ENCODE measurements at places on chromosomes 16 and 17.
A peak's percentile ranks its signal among the peaks of the same experiment; 100 is the strongest.

DNA sequence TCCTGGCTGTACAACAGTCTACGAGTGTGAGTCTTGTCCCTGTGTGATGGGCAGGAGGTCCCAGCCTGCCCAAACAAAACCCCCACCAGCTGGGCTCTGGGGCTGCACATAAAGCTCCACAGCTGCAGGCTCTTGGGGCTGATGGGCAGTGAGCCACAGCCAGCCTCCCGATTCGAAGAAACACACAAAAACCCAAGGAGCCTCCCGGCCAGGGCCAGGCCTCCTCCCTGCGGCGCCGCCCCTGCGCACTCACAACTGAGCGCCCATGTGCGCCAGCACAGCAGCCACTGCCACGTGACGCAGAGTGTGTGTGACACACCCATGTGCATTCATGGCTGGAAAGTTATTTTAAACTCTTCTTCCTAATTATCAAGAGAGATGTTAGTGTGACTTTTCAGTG is 30.6 kb upstream of the FAAP100 start:
- no peak for DNase-seq

DNA sequence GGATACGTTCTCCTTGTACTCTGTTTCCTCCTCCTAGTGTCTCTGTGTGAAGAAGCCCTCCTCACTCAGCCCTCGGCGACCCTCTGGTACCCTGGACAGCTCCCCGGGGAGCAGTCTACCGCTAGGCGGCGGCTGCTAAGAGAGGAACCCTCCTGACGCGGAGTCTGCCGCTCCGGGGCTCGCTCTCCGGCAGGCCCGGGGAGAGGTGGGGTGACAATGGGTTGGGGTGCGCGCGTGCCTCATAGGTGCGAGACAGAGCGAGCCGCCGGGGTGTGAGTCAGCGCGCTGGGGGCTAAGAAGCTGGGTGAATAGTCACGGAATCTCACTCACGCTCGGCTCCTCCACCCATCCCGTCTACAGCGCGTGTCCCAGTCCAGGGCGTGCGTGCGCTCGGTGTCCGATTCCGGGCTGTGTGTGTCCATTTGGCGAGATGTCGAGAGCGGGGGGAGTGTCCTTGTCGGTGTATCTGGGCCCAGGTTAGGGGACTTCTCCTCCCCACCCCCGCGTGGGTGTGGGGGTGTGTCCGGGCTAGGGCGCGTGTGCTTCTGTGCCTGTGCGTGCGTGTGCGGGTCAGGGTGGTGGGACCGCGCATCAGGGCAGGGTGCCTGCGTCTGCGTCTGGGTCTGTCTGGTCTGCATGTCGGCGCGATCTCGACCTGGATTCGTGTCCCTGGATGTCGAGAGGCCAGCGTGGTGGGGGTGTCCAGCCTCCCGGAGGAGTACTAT is 577 bp upstream of the HS3ST2 start:
- no peak for DNase-seq

DNA sequence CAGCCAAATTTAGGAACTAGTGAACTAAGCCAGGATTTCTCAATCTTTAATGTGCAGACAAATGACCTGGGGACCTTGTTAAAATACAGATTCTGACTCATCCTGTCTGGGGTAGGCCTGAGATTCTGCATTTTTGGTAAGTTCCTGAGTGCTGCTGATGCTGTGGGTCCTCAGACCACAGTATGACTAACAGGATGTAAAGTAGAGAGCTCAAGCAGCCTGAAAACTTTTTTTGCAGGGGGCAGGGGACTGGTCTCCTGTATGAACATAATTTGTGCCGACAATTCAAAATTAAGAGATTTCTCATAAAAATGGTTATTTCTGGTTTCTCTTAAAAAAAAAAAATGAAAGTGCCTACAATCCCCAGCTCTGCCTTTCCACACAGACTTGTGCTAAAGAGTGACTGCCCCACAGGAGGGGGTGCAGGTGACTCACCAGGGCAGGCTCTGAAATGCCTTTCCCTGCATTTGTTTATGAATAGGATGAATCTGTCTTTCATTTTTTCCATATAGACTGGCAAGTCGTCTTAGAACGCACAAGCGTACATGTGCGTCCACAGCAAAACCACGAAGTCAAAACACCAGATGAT is 271.5 kb downstream of the PHKB start:
- DNase-seq, result peak; percentile 19

DNA sequence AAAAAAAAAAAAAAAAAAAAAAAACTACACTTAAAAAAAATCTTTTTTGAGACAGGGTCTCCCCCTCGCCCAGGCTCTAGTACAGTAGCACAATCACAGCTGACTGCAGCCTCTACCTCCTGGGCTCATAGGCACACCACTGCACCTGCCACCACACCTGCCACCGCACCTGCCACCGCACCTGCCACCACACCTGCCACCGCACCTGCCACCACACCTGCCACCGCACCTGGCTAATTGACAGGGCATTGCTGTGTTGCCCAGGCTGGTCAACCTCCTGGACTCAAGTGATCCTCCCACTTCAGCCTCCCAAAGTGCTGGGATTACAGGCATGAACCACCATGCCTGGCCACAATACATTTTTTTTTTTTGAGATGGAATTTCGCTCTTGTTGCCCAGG is 17.6 kb upstream of the WDR45B start:
- no peak for DNase-seq

DNA sequence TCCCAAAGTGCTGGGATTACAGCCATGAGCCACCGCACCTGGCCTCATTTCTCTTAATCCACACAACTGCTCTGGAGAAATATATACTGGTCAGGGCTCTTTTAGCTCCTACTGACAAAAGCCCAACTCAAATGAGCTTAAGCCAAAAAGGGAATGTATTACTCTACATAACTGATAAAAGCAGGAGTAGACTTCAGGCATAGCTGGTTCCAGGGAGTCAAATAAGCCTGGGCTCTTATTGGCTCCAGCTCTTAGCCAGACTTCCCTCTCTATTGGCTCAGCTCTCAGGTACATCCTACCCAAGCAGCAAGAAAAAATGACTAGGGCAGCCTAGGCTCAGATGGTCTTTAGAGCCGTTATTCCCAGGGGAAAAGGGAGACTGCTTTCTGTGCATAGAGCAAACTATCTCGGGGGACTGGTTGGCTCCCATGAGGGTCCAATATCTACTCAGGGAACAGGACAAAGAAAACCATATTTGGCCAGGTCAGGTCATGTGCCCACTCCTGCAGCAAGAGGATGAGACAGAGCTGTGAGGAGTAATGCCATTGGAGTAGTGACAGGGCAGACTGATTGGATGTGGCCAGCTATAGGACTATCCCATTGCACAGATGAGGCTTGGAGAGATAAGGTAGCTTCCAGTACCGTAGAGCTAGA is 21.2 kb downstream of the TBX2 start:
- DNase-seq, result no peak

- no peak for DNase-seq
Measured at GRCh38 chr17:76268015-76268749, 3.0 kb downstream of the UBALD2 start.

GRCh38 chr17:29918922-29919856 is 10.8 kb downstream of the SSH2 start:
- DNase-seq, result no peak

GRCh38 chr17:75394332-75394918 is 11.1 kb downstream of the GRB2 start:
- no peak for DNase-seq

- no peak for DNase-seq
Measured at GRCh38 chr17:72152387-72152929, 31.6 kb downstream of the SOX9 start.

- DNase-seq, result no peak
Measured at GRCh38 chr17:28763137-28763799, 19.5 kb downstream of the TRAF4 start.

DNA sequence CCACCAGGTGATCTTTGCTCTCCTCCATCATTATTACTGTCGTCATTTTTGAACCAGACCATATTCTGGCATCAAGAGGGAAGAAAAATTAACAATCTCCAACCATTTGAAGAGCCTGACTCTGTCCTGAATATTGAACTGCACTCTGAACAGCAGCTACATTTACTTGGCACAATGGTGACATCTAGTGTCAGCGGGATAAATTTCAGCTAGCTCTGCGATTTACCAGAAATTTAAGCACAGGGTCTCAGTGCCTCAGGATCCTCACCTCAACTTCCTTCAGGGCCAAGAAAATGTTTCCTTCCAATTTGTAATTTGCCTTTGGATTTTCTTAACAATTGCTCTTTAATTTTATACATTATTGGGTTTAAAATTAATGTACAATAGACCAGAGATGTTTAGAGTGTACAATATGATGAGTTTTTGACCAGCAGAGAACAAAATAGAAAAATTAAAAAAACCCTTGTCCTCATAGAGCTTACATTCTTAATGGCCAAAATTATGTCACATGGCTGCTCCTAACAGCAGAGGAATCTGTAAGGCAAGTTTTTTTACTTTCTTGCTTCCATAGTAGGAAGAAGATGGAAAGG is 10.7 kb upstream of the ZNF19 start:
- no peak for DNase-seq

DNA sequence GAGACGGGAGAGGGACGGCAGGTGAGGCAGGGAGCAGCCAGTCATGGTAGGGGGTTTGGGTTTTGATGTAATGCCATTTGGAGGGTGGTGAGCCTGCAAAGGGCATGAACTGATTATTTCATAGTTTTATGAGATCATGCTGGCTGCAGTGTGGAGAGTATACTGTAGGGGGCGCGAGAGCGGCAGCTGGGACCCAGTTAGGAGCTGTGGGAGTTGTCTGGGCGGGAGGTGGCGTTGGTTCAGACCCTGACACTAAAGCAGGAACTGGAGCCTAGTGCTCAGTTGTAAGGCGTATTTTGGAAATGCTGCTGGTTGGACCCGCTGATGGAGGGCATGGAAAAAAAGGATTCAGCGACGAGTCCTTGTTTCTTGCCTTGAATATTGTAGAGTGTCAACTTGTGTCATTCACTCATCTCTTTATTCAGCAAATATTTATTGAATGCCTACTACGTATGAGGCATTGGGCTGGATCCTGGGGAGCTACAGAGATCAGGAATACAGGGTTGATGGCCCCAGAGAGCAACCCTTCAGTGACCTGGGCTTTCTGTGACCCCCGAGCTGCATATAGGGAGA is 23.7 kb upstream of the KDM8 start:
- DNase-seq, result no peak

- no peak for DNase-seq
Measured at GRCh38 chr16:61957075-61957855, 79.0 kb downstream of the CDH8 start.

GRCh38 chr17:3755335-3756030 is 31.8 kb downstream of the HASPIN start:
- DNase-seq, result no peak

- peak; percentile 61 for DNase-seq
Measured at GRCh38 chr17:7716901-7717755, at the start of gene DNAH2. TSS of gene DNAH2 (plus strand) at chr17:7717744. CDS start at chr17:7719735, 1,991 bp downstream.

- no peak for DNase-seq
Measured at GRCh38 chr17:71453876-71454422, 666.9 kb upstream of the SOX9 start.

DNA sequence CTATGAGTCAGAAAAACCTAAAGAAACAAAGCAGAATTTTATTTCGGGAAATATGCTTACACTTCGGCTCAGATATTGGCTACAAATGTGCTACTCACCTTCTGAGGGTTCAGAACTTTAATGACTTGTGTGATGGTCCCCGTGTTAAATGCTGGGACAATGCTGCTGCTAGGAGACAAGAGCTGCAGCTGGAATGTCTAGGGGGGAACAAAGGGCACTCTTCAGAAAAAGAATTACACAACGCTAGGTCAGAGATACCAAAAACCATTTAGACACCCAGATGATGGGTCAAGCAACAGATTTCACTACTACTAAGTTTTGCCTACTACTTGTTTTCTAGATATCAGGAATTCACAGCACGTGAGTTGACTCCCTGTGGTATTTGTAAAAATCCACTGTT is 10.0 kb upstream of the PHLPP2 start:
- DNase-seq, result no peak

- no peak for DNase-seq
Measured at GRCh38 chr16:65634291-65634690, 512.4 kb upstream of the CDH11 start.

GRCh38 chr17:5557485-5557884 is 26.8 kb downstream of the NLRP1 start:
- no peak for DNase-seq

GRCh38 chr16:2806286-2806685 is 8.0 kb downstream of the PRSS41 start:
- no peak for DNase-seq

- DNase-seq, result no peak
Measured at GRCh38 chr16:2457946-2458345, 2.0 kb upstream of the TEDC2 start.

- DNase-seq, result no peak
Measured at GRCh38 chr17:77782201-77782600, 176.3 kb upstream of the TNRC6C start.

GRCh38 chr17:50151937-50152547 is 1.6 kb upstream of the PPP1R9B start:
- no peak for DNase-seq

DNA sequence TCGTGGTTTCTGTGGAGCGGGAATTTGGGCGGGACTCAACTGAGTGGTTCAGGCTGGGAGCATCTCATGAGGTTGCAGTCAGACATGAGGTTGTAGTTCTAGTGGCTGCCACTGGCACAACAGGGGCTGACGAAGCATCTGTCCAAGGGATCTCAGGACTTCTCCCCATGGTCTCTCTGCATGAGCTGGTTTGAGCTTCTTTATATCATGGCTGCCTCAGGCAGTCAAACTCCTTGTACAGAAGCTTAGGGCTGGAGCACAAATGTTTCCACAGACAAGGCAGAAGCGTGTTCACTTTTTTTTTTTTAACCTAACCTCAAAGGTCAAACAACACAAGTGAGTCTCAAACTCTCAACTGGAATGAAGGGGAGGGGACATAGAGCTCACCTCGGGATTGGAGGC is 243.3 kb downstream of the MSI2 start:
- no peak for DNase-seq
